Hematopoietic multipotent progenitor cell treated with erythropoietin and hydrocortisone succinate and interleukin-3 and kit ligand, for 8 days (in vitro differentiated cells): ENCODE measurements at places on chromosomes 6 and 20.

- DNase-seq = peak; percentile 89
Observed at GRCh38 chr20:10673842-10674683, at the start of gene JAG1. Gene JAG1 (minus strand): TSS chr20:10673999. CDS start chr20:10673530, 469 bp downstream.

GRCh38 chr20:1654996-1655395 lies 2.6 kb downstream of the SIRPG start:
- no peak for DNase-seq

- DNase-seq = no peak
Observed at GRCh38 chr6:158050955-158051354, 69.3 kb downstream of the SYNJ2 start.

GRCh38 chr6:161946461-161946860 lies 672.6 kb upstream of the AGPAT4 start:
- DNase-seq = no peak
